CD4-positive, alpha-beta T cell treated with Interleukin-15 for 4 hours (primary cell): ENCODE measurements at places on chromosomes 3 and 15.

- DNase-seq, result no peak
These were observed 68.0 kb upstream of the ARL8B start for GRCh38 chr3:5054098-5054497.

- no peak for DNase-seq
These were observed 33.2 kb downstream of the OXNAD1 start for GRCh38 chr3:16297997-16298885.

GRCh38 chr3:60669636-60670035, 581.6 kb downstream of the FHIT start:
- DNase-seq, result no peak

- no peak for DNase-seq
These were observed 203.3 kb downstream of the FEZF2 start for GRCh38 chr3:62169906-62170660.

- DNase-seq, result no peak
These were observed 40.3 kb downstream of the HGD start for GRCh38 chr3:120641696-120642246.

- DNase-seq, result no peak
These were observed 13.4 kb upstream of the DGKG start for GRCh38 chr3:186375443-186375842.

DNA sequence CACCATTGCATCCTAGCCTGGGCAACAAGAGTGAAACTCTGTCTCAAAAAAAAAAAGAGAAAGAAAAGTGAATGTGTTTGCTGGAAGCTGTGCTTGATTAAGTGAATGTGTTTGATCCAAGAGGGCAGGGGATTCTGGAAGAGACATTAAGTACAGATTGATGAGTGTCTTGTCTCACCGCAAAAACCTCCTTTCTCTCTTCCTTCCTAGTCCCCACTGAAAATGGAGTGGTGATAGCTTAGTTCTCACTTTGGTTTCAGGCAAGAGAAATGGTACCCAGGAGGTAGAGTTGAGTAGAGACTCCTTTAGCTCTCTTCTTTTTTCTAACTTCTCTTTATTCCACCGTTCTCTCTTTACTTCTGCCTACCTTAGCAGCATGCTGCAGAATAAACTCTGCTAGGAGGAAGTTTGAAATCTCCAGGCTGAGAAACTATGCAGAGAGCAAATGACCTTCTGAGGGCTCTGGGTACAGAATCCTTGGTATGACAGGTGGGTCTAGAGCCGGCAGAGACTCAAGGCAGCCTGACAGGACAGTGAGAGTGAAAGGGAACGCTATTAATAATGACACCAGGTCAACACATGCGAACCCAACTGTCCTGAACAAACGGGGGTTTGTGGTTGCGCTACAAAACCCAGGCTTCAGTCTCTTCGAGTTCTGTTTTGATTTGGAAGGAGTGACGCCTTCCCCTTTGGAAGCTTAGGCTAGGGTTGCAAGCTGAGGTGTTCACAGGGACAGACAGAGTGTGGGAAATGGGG, 74.9 kb downstream of the SMAD3 start:
- DNase-seq, result no peak

DNA sequence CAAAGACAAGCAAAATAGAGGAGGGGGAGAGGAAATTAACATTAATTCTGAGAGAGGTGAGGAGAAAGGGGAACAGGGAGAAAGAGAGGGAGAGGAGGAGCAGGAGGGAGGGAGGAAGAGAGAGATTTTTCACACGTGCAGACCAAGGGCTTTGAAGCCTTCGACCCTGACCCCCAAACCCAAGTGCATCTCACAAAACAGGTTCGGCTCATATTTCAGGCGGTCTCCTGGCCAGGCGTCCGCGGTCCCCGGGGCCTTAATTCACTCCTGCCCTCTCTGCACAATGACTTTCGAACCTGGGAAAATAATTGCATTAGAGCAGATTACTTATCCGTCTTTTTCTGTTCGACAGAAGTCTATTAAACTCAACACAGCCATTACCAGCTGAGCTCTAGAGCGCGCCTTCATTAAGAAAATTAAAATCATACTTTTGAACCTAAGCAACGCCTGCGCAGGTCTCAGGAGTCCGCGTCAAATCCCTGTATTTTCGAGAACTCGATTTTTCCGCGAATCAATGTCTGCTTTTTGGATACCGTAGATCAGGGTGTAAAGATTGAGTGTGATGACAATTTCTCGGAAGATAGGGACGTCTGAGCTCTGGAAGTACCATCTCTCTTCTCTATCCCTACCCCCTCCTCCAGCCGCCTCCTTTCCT, 220.7 kb downstream of the MEIS2 start:
- DNase-seq, result no peak

DNA sequence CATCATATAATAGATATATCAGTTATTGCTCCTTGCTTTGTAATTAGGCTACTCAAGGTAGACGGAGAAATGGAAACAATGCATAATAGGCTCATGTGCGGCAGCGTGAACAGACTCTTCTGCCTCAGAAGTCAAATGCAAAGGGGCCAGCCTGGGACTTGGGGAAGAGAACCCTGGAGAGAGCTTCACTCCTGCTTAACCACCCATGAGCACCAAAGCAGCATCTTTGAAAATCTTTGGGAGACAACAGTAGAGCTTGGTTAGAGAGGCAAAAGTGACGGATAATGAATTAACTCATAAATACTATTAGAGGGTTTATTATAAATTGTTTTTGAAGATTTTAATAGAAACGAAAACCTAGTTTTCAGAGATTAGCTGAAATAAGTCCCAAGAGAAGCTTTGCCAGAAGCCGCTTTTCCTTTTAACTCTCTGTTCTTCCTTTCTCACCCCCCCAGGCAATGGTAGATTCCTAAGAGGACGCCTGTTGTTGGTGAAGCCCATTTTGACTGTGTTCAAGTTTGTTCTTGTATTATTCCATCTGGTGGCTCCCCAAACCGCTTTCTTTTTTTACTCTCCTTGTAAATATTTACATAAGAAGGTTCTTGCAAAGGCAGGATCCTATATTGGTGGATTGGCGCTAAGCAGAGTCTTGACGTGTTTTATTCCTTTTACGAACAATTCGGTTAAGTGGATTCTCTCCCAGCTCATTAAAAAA, 196.0 kb upstream of the TPRG1 start:
- no peak for DNase-seq

GRCh38 chr3:49900491-49901153, 3.1 kb downstream of the MST1R start:
- DNase-seq, result no peak

GRCh38 chr15:68051907-68052306, 2.2 kb upstream of the PIAS1 start:
- no peak for DNase-seq

DNA sequence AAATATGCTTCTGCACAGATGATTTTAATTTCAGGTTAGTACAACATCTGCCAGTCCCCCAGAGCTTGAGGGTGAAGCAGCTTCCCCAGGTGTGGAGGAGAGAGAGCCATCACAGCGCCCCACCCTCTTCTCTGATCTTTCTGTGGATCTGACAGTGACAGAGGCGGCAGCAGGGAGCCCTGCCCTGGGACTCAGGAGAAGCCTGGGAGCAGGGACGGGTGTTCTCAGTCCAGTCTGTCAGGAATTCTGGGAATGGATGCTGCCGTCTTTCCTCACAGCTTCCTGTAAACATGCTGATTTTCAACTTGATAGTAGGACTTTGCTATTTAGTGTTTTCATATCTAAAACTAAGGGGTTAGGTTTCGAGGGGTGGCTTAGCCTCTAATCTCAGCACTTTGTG, 11.4 kb upstream of the RAB8B start:
- no peak for DNase-seq

- DNase-seq, result peak; percentile 47
These were observed 20.2 kb downstream of the ATOSA start for GRCh38 chr15:52658955-52659354.

DNA sequence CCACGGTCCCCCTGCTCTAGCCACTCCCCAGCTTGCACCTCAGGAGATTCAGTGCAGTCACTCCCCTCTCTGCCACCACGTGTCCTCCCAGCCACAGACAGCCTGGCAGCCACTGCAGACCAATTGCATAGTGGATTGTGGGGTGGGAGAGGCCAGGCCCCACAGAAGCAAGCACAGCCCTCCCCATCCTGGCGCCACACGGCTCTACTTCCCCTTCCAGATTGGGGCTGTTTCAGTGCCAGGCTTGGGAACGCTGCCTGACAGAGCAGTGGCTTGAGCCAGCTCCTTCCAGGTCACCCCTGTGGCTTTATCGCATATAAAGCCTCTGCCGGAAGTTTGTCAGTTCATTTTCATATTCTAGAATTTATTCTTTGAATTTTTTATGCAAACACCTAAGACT, 90.7 kb downstream of the TMEM266 start:
- no peak for DNase-seq

GRCh38 chr3:69094467-69095205, 9.9 kb downstream of the ARL6IP5 start:
- peak; percentile 42 for DNase-seq

GRCh38 chr3:42970557-42970956, 8.6 kb upstream of the GASK1A start:
- no peak for DNase-seq

DNA sequence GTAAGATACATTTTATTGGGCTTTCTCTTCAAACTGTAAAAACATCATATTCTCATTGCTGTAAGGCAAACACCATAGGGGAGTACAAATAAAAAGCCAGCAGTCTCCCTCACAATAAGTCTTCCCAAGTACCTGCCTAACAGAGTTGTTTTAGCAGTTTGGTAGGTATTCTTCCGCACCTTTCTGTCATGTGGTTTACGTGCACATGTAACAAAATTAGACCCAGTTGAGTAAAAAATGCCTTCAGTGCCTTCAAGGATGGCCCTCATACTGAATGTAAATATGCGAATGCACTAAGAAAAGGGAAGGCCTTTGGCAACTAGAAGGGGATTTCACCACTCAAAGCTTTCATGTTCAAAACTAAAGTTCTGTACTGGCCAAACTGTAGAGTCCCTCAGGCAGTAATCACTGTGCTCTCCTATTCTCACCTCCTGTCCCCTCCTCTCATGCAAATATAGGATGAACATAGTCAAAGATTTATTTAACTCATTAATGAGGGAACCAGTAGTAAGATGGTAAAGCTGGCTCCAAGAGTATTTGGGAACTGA, 26.4 kb downstream of the USP3 start:
- no peak for DNase-seq

DNA sequence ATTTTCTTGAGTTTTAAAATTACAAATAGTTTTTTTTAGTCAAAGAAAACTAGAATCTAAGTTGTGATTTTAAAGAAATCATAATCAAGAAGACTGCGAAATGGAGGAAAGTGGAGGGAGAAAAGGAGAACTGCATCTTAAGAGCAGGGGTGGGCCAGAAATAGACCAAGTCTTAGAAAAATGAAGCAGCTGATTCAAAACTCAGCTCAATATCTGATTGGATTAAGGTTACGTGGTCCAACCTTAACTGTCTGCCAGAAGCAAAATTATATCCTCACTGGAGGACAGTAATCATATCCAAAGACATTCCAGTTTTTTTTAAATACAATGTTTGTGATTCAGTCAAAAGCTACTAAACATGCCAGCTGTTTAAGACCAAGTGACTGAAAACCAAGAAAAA, 41.4 kb downstream of the CHSY1 start:
- DNase-seq, result no peak

- DNase-seq, result no peak
These were observed 155.8 kb downstream of the TBC1D2B start for GRCh38 chr15:77921664-77922063.

DNA sequence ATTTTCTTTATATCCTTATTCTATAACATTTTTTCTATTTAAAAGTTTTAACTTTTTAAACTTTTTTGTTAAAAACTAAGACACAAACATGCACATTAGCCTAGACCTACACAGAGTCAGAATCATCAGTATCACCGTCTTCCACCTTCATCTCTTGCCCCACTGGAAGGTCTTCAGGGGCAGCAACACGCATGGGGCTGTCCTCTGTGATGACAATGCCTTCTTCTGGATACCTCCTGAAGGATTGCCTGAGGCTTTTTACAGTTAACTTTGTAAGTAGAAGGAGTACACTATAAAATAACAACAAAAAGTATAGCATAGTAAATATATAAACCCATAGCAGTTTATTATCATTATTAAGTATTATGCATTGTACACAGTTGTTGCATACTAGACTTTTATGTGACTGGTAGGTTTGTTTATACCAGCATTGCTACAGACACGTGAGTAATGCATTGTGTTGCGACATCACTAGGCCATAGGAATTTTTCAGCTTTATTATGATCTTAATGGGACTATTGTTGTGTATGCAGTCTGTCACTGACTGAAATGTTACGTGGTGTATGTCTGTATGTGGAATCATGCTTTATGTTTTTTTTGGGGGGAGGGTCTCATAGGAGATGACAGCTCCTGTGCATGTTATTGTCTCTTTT, 18.2 kb downstream of the ATP1B3 start:
- DNase-seq, result no peak

DNA sequence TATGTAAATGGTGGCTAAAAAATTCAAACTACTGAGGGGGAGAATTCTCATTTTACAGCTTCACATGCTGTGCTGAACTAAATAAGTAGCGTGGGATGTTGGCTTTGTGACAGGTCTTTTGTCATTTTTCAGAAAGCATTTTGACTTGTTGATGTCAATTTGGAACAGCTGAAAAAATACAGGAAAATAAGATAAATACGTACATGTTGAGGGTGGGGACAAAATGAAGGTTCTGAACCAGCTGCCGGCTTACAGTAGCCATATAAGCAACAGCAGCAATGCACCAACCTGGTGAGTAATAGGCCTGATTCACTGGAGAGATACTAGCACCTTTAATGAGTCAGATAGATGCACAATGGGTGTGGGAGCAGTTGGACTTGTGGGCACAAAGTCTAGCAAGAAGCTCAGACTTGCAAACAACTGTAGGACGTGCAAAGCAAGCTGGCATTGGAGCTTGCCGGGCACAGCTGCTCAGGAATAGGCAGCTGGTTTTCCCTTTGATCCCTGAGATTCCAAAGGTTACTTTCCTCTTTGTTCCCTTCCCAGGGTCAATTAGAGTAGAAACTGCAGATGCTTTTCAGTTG, 12.9 kb downstream of the B3GNT5 start:
- peak; percentile 34 for DNase-seq

DNA sequence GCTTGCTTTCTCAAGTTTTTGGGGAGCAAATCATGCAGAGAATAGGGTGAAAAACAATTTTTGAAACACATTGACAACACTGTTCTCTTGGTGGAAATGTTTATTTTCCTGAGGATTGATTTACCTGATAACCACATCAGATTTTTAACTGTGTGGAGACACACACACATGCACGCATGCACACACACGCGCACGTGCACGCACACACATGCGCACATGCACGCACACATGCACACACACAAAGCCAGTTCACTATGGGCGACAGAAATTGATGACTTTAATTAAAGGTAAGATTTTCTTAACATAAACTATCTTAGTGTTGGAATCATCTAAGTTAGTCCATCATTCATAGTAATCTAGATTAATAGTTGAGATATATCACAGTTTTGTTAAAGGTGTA, 15.3 kb downstream of the LMLN start:
- DNase-seq, result no peak
